ENCODE measurements at places on chromosomes 6 and 20. TPM values are rescaled to one million over a fixed set of nuclear protein-coding genes. Genes with fewer than 3 reads are reported as not detected.

- H3K27me3 ChIP-seq: no peaks in the 10 kb centered on the region
- no peaks in the 10 kb centered on the region for H3K4me1 ChIP-seq
- H3K36me3 ChIP-seq: no peaks in the 10 kb centered on the region
- H3K27ac ChIP-seq: no peak overlapping the region
Observed at GRCh38 chr6:58419321-58419720, 1101.9 kb downstream of the PRIM2 start.

- H3K4me3 ChIP-seq: no peak overlapping the region
- H3K27ac ChIP-seq: no peak overlapping the region
- DNase-seq: no peak
- H3K27me3 ChIP-seq: no peaks in the 10 kb centered on the region
- H3K36me3 ChIP-seq: no peaks in the 10 kb centered on the region
- H3K4me1 ChIP-seq: no peaks in the 10 kb centered on the region
Observed at GRCh38 chr6:20021795-20022194, 184.6 kb downstream of the ID4 start.

- H3K27ac ChIP-seq: no peak overlapping the region
- no peak for DNase-seq
- H3K27me3 ChIP-seq: no peaks in the 10 kb centered on the region
- no peaks in the 10 kb centered on the region for H3K36me3 ChIP-seq
- no peaks in the 10 kb centered on the region for H3K4me1 ChIP-seq
Observed at GRCh38 chr6:87237804-87238203, 82.4 kb downstream of the ZNF292 start.

- no peak for DNase-seq
- no peak overlapping the region for H3K4me3 ChIP-seq
- H3K4me1 ChIP-seq: no peaks in the 10 kb centered on the region
- no peaks in the 10 kb centered on the region for H3K27me3 ChIP-seq
- no peak overlapping the region for H3K27ac ChIP-seq
Observed at GRCh38 chr20:5843054-5843592, 92.9 kb downstream of the SHLD1 start.

The ZNF391 gene
- total RNA-seq: 5.3 TPM

The POM121L2 gene
- total RNA-seq: not detected

The PROKR2 gene
- not detected for total RNA-seq

The FERMT1 gene
- 1.9 TPM for total RNA-seq

The TRIM15 gene
- not detected for total RNA-seq

The FAM162B gene
- total RNA-seq: 64.4 TPM

Measured in lung (tissue), 17 donors.